Fibroblast of villous mesenchyme (primary cell): ENCODE measurements at places on chromosomes 13 and 19. TPM values are rescaled to one million over a fixed set of nuclear protein-coding genes. Genes with fewer than 3 reads are reported as not detected.

KLK15 gene
- not detected in 2 replicates for total RNA-seq

AMH gene
- 0.32 and 1.3 TPM in 2 replicates for total RNA-seq

SELENOV gene
- total RNA-seq = not detected in 2 replicates

KLK13 gene
- total RNA-seq = not detected in 2 replicates

GALP gene
- total RNA-seq = not detected in 2 replicates

CGB2 gene
- total RNA-seq = not detected in 2 replicates

MFSD12 gene
- total RNA-seq = 137 and 139 TPM in 2 replicates

TNFSF9 gene
- 0.32 TPM in 1 of 2 replicates, not detected in the other for total RNA-seq

ZNF534 gene
- total RNA-seq = under 0.01 TPM in 1 of 2 replicates, not detected in the other

PSG1 gene
- 3.9 and 11.2 TPM in 2 replicates for total RNA-seq

PGLYRP1 gene
- total RNA-seq = not detected in 2 replicates

OR7C1 gene
- under 0.01 TPM in 1 of 2 replicates, not detected in the other for total RNA-seq

ZNF302 gene
- total RNA-seq = 13.2 and 15.1 TPM in 2 replicates

GPR183 gene
- 0.86 and 4.5 TPM in 2 replicates for total RNA-seq

VSTM1 gene
- 0.43 TPM in 1 of 2 replicates, not detected in the other for total RNA-seq

TEKTIP1 gene
- total RNA-seq = not detected in 2 replicates

TRIM13 gene
- 24.5 and 41.9 TPM in 2 replicates for total RNA-seq

TMC4 gene
- total RNA-seq = 0.32 TPM in 1 of 2 replicates, not detected in the other

SYMPK gene
- total RNA-seq = 37.1 and 38.7 TPM in 2 replicates

CATSPERD gene
- total RNA-seq = not detected in 2 replicates

TMPRSS9 gene
- not detected in 2 replicates for total RNA-seq

NLRP11 gene
- total RNA-seq = not detected in 2 replicates

S1PR2 gene
- total RNA-seq = 33.2 and 35.4 TPM in 2 replicates

PRR12 gene
- total RNA-seq = 3.0 and 3.9 TPM in 2 replicates
